ENCODE measurements at places on chromosomes 11 and 22.

GRCh38 chr22:37109242-37109917, at the start of gene TMPRSS6:
Gene TMPRSS6, minus strand, starts transcription at chr22:37109713. Its CDS starts 6,296 bp downstream, at chr22:37103417.
- DNase-seq: no peak
- no peaks in the 10 kb centered on the region for H3K4me1 ChIP-seq

DNA sequence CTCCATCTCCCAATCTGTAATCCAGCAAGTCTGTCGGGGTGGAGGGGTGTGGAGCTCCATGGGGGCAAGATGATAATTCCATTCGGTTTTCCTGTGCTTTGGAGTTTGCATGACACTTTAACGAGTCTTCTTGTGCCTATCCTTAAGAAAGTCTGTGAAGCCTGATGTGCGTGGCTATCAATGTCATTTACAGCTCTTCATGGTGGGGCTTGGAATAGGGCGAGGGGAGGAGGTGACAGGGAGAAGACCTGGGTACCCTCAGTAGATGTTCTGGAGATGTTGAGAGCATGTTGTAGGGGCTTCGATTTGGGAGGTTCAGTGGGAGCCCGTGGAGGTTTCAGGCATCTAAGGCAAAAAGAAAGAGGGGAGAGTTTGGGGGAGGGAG, 579 bp upstream of the PHLDB1 start:
- peak overlapping the region; percentile 76 for H3K27ac ChIP-seq
- no peak for DNase-seq
- H3K27me3 ChIP-seq: no peaks in the 10 kb centered on the region
- no peaks in the 10 kb centered on the region for H3K36me3 ChIP-seq
- H3K4me3 ChIP-seq: peak overlapping the region; percentile 74

GRCh38 chr11:58525037-58525614, 17.2 kb upstream of the OR5B21 start:
- H3K4me3 ChIP-seq: no peak overlapping the region
- H3K4me1 ChIP-seq: no peaks in the 10 kb centered on the region
- no peak for DNase-seq
- no peak overlapping the region for H3K27ac ChIP-seq

DNA sequence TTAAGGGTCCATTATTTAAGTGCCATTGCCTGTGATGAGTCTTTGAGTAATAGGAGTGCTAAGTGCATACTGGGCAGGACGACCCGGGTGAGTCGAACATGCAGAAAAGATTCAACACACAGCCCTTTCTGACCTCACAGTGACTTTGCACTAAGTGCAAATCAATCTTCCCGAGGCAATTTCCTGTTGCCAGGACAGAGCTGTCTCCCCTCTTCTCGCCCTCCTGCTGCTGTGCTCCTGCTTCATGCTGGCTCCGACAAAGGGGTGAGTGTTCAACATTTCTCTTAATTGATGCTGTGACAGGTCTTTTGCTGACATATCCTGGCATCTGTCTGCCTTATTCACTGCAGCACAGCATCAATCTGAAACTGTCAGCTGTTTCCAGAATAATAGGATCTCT, 42.0 kb downstream of the MCHR1 start:
- no peaks in the 10 kb centered on the region for H3K4me1 ChIP-seq
- H3K36me3 ChIP-seq: no peaks in the 10 kb centered on the region
- no peak overlapping the region for H3K27ac ChIP-seq
- H3K27me3 ChIP-seq: no peaks in the 10 kb centered on the region

DNA sequence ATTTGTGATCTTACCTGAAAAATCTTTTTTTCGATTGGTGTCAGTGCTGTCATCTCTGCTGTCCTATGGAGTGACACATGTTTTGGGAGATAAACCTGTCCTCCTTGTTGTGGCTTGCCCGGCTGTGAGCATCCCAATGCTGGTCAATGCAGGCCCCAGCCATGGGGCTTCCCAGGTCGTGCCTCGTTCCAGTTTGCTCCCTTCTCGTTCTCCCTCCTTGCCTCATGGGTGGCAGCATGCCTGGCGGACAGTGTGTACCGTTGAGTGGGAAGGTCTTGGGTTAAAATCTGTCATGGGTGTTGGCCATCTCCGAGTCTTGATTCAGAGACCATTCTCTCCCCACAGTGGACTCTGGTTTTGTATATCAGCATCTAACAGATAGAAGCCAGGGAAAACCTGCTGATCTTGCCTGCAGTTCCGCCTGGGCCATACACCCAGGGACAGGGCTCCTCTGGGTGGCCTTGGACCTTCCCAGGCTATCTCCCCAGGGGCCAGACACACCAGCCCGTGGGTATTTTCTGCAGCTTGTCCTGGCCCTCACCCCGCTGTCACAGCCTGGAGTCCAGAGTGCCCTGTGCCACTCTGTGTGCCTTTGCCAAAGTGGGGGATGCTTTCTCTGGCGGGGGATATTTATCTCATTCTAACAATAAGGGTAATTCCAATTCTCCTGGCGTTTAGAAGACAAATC, 208.1 kb downstream of the TBC1D22A start:
- H3K36me3 ChIP-seq: no peaks in the 10 kb centered on the region
- H3K27me3 ChIP-seq: no peaks in the 10 kb centered on the region
- no peaks in the 10 kb centered on the region for H3K4me1 ChIP-seq
- H3K4me3 ChIP-seq: no peak overlapping the region
